Glomerular endothelial cell (primary cell): ENCODE measurements at places on chromosomes 7 and 10. TPM values are rescaled to one million over a fixed set of nuclear protein-coding genes. Genes with fewer than 3 reads are reported as not detected.
A peak's percentile ranks its signal among the peaks of the same experiment; 100 is the strongest.

GRCh38 chr7:55468495-55468894 lies 103.4 kb downstream of the LANCL2 start:
- DNase-seq, result no peak

GRCh38 chr7:55515569-55516279 lies 56.6 kb downstream of the VOPP1 start:
- DNase-seq, result no peak

GRCh38 chr7:8773518-8773917 lies 340.1 kb downstream of the NXPH1 start:
- DNase-seq, result no peak

- DNase-seq, result no peak
Observed at GRCh38 chr10:93076871-93077270, 3.2 kb downstream of the CYP26A1 start.

- no peak for DNase-seq
Observed at GRCh38 chr7:80791509-80791929, 127.3 kb downstream of the SEMA3C start.

GRCh38 chr10:26481914-26482550 lies 43.9 kb downstream of the APBB1IP start:
- DNase-seq, result no peak

DNA sequence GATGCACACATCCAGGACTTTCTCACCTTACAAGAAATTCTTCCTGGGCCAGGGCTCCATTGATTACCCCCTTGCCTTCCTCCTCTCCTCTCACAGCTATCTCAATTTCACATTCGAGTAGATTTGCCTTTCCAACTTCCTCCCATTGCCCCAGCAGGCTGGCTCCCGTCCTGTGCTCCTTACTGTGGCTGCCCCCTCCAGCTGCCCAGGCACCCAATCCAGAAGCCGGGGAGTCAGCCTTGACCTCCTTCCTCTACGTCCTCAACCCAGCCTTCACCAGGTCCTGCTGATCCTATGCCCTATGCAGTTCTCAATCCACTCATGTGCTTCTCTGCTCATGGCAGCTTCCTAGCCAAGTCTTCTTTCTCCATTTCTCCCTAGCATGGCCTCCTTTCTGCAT lies 85.7 kb upstream of the GPR26 start:
- no peak for DNase-seq

GRCh38 chr10:24427678-24428409 lies 218.9 kb downstream of the KIAA1217 start:
- DNase-seq, result no peak

GRCh38 chr7:150413640-150414081 lies 34.5 kb downstream of the ZNF775 start:
- no peak for DNase-seq

DNA sequence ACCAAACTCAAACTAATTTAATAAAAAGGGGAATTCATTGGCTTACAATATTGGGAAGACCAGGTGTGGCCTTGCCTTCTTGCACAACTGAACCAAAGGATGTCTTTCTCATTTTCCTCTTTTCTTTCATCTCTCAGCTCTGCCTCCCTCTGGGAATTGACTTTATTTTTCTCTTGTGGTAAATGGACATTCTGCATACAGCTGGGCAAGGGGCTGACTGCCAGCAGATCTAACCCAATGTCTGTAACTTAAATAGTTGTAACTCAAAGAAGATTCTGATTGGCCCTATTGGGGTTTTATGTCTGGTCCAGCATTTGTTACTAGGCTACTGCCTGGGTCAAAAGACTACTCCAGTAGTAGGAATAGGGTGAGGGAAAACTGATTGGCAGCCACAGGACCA lies 15.3 kb downstream of the PTTG1IP2 start:
- no peak for DNase-seq

DNA sequence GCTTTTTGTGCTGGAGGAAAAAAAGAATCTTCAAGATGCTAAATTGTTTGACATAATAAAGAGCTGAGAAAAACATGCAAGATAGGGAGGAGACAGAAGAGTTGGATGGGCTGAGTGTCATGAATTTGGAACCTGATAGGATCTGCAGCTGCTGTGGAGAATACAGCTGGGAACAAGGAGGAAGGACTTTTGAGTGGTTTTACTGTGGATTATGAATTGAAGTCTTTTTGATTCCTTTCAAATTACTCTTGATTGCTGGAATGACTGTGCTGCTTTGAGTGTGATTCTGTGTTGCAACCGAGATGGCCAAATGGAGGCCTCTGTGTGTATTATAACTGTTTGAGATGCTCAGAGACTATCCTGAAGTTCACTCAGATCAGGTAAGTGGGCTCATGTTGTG lies 4.0 kb downstream of the EFCAB10 start:
- no peak for DNase-seq

DNA sequence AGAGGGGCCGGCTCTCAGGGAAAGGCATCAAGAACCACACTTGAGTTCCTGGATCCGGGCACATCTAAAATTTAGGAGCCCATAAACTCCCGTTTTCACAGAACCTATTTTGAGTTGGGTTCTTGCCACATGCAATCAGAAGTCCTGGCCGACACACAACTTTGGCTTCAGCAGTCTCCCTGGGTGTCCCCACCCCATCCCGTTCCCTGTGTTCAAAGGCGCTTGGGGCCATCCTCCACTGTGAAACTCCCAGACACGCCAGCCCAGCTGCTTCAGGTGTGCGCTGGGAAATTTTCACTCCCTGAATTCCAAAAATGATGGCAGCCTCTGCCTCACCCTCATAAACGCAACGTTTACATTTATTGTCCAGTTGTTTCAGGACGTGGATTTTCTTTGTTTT lies 8.4 kb upstream of the ZFAND2A start:
- DNase-seq, result no peak

DNA sequence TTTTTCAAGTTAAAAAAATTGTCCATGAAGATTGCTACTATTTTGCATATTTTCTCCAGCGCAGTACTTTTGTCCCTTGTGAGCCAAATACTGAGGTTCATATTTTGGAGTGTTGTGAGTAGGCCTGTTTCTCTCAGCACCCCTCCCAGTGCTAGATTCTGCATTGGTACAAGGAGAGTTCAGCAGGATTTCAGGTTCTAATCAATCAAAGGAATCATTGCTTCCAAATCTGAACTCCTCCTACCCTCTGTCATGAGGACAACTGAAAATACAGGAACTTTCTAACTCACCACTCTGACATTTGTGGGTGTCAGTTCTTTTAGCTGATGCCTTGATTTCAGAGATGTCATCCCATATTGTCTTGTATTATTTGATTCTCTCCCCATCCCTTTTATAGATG lies 299.9 kb downstream of the FZD1 start:
- DNase-seq, result no peak

DNA sequence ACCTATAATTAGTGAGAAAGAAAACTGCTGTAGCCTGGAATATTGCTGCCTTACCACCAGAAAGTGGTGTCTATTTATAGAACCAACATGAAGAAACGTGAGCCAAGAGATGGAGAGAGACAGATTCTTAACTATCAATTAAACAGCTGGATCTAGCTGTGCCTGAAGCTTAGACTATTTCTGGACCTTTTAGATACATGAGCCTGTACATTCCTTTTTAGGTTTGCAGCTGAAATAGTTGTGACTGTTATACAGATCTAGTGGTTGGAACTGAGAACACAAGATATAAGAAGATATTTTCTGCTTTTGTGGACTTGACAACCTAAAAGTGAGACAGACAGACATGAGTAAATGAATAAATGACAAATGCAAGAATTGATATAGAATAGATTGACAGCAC lies 73.4 kb downstream of the CDK14 start:
- no peak for DNase-seq

DNA sequence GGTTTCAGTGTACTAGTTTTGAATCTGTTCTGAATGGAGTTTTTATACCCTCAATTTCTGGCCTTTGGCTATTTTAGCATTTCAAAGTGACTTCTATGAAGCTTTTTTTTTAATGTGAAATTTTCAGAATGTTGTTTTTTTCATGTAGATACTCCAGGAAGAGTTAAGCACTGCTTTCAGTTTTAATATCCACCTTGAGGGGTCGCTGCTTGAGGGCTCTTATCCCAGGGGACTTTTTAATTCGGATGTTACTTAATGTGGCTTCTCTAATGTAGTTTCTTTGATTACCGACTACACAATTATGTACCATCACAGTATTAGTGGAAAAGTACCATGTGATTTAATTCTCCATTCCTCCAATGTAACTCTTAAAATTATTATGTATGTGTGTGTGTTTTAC lies 5.2 kb downstream of the IFIT5 start:
- DNase-seq, result no peak

DNA sequence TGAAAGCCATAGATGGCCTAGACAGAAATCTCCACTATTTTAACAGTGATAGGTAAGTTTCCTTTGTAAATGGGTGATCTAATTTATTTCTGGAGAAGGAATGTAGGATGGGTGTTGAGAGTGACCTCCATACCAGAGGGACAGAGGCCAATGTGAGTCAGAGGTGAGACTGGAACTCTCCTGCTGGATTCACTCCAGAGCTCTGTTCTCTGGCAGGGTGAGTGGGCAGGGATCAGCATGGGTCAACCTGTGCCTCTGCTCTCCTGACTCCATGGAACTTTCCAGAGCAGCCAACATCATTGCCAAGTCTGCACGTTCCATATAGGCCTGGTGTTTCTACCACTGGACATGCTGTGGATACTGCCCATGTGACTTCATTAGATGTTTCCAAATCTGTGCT lies 11.4 kb downstream of the AKR1C3 start:
- no peak for DNase-seq

GRCh38 chr7:22565315-22565811 lies 65.4 kb upstream of the STEAP1B start:
- no peak for DNase-seq

- no peak for DNase-seq
Observed at GRCh38 chr7:133015888-133016287, 66.0 kb downstream of the CHCHD3 start.

GRCh38 chr7:158262284-158263109 lies 325.1 kb downstream of the PTPRN2 start:
- DNase-seq, result no peak

DNA sequence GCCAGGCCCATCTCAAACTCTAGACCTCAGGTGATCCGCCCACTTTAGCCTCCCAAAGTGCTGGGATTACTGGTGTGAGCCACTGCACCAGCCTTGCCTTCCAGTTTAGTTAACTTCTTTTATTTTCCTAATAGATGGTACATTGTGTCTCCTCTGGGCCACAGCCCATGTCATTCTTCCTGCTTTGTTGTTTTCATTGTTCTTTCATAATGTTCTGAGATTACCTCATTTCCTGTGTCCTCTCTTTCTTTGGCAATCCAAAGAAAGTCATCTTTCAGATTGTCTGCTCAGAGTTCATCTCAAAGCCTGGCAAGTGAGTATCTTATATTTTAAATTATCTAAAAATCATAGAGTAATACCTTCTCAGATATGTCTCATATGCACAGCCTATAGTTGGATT lies at the start of gene OLAH:
TSS of gene OLAH (plus strand) at position 270 of the 400 bp plus-strand sequence. CDS start 3,346 bp downstream, outside the sequence.
- DNase-seq, result no peak

GRCh38 chr7:102024769-102025391 lies 207.5 kb downstream of the CUX1 start:
- no peak for DNase-seq

GRCh38 chr7:137873524-137873923 lies 26.8 kb upstream of the DGKI start:
- no peak for DNase-seq

- DNase-seq, result peak; percentile 29
Observed at GRCh38 chr7:80106498-80107113, 28.0 kb upstream of the GNAI1 start.

DNA sequence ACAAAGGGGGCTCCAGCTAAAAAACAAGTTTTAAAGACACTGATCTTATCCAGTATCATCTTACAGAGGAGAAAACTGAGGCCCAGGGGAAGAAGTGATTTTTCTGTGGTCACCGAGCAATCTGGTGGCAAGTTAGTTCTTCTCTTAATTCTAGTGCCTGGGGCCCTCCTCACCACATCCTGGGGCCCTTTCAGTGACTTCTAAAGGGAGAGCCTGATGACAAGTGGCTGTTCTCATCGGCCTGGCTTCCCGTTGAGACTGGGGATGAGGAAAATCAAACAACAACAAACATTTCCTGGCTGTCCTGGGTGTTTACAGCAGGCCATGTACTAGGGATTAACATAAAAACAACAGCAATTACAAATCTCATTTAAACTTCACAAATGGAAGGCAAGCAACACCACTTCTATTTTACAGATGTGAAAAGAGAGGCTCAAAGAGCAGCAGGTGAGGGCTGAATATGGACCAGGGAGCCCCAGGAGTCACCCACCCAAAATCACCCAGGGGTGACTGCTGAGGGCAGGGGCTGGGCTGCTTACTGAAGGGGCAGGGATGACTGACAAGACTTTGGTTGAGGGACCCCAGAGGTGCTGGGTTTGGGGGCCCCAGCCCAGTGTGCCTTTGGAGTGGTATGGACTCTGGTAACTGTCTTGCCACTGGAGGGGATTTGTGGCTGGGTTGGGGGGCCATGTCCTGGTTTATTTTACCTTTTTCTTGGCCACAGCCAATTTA lies 24.7 kb upstream of the MTPAP start:
- no peak for DNase-seq

- DNase-seq, result no peak
Observed at GRCh38 chr10:61071580-61071979, 127.6 kb upstream of the RHOBTB1 start.

GRCh38 chr10:110200503-110200902 lies 6.9 kb upstream of the MXI1 start:
- DNase-seq, result no peak

GRCh38 chr10:8052341-8052955 lies 2.0 kb upstream of the GATA3 start:
- DNase-seq, result no peak

DNA sequence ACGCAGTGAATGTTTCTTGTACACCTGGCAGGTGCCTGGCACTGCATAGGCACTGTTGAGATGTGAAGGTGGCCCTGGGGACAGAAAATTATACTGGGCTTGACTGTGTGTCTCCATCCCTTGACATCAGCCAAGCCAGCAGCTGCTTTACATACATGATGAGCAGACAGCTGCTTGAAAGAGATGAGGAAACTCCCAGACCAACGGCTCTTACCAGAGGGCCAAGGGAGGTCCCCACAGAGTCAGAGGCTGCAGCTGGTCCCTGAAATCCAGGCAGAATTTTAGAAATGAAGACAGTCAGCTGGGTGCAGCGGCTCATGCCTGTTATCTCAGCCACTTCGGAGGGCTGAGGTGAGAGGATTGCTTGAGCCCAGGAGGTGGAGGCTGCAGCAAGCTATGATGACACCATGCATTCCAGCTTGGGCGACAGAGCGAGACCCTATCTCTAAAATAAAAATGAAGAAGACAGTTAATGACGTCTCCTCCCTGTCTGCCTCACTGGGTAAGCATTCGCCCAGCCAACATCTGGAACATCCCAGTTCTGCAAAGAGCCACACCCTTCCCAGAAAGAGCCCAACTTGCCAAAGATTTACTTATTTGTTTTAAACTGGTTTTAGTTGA lies 17.6 kb downstream of the LIMK1 start:
- no peak for DNase-seq

DNA sequence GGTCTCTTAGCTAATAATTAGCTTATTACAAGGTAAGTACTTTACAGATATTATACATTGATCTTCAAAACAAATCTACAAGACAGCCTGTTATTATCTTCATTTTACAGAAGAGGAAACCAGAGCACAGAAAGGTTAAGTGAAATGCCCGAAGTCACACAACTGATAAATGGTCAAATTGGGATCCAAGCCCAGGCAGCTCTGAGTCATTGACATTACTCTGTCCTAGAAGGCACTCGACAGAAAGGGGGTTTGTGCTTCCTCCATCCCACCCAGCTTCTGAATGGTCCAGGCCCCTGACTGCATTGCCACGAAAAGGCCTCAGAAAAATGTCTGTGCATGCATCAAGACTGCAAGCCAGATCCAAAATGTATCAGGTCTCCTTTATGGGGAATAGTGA lies 81.3 kb upstream of the ZNF438 start:
- no peak for DNase-seq

CFAP46 gene
- 1.9 and 3.2 TPM in 2 replicates for total RNA-seq

PRLHR gene
- total RNA-seq, result not detected in 2 replicates

METTL27 gene
- total RNA-seq, result 0.41 and 5.3 TPM in 2 replicates

OR2A12 gene
- total RNA-seq, result not detected in 2 replicates

TMEM176A gene
- not detected in 2 replicates for total RNA-seq
